ENCODE measurements at places on chromosomes 7 and 10.
A peak's percentile ranks its signal among the peaks of the same experiment; 100 is the strongest.

DNA sequence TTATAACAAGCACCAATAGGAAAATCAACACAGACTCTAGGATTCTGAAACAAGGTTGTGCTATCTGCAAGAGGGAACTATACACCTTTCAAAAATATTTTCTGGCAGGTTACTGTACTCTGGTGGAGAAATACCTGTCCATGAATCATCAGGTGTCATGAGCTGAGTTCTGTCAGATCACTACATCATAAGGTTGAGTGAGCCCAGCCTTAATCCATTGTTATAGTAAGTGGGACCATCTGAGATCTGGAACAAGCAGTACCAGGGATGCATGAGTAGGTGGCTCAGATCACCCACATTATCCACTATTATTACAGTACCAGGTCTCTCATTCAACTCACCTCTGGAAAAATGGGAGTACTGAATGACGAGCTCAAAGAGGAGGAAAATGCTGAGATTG lies 212.4 kb downstream of the DGKI start:
- ATAC-seq: no peak

DNA sequence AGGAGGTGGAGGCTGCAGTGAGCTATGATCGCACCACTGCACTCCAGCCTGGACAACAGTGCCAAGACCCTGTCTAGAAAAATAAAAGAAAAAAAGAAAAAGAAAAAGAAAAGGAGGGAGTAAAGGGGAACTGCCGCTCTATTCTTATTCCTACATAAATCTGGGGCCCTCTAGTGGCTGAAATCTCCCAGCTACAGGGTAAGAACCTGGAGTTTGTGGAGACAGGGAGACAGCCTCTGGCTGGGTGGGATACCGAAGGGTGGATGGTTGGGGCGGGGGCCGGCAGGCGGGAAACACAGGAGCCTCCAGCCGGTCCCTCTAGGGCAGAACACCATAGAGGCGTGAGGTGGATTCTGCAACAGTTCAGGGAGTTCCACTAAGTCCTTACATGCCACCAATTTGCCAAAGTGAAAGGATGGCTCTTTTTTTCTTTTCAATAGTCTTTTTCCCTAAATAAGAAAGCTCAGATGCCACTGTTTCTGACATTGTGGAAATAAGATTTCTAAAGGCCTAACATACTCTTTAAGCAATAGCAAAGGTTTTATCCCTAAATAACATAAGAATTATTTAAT lies 117.3 kb downstream of the SVIL start:
- ATAC-seq: no peak

DNA sequence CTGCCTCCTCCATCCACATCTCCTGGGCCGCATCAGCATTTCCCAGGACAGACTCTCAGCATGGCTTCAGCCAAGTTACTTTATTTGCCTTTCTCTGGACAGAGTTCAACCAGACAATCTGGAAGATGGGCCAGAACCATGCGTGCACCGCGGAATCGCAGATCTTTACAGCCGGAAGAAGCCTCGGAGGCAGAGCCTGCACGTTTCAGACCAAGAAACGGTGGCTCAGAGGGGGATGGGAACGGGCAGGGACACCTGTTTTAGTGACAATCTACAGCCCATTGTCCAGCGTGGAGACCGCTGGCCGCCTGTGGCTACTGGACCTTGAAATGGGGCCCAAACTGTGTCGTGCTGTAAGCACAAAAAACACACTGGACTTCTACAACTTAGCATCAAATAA lies 3.5 kb downstream of the VIPR2 start:
- no peak for ATAC-seq

DNA sequence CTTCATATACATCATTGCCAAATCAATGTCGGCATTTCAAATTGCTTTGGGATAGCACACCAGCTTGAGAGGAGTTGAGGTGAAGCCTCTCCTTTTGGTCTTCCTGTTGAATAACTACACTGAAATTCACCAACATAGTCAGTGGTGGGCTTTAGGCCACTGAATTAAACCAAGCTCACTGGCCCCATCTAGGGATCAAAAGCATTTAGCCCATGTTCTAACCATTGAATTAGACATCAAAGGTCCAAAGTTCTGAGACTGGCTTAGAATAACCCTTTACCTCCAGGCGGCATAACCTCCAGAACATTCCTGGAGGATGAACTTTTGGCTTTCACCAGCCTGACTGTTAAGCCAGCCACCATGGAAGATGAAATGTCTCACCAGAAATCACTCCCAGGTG lies 54.6 kb downstream of the BPGM start:
- ATAC-seq: no peak

DNA sequence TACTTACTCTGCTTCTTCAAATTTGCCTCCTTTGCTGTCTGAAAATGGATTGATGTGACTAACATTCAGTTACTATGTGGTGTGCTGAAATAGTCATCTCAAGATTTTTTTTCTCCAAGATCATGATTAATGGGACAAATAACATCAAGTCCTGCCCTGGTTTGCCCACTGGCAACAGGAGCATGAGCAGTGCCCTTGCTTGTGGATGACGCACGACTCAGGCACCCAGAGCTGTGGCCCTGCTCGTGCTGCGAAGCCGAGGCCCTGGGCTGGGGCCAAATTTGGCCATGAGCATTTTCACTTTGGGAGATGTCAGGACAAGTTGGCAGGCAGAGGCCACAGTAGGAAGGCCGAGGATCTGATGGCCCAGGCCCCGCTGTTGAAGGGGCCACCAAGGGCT lies 239.8 kb upstream of the IGFBP3 start:
- ATAC-seq: no peak

DNA sequence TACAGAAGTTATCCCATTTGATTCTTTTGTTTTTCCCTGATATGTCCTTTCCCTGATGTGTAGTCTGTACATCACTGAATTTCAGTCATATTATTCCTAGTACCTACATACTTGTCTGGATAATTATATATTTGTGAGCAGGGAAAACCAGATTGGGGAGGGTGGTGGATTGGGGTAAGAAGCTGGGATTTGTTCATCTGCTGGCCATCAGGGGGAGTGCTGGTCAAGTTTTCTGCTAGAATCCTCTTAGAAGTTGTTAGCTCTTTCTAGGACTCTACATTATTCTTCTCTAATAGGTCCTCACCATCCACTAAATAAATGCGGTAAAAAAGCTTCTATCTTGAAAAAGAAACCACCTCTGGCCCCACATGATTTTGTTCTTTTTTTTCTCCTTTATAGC lies 232.7 kb upstream of the TAC1 start:
- no peak for ATAC-seq

DNA sequence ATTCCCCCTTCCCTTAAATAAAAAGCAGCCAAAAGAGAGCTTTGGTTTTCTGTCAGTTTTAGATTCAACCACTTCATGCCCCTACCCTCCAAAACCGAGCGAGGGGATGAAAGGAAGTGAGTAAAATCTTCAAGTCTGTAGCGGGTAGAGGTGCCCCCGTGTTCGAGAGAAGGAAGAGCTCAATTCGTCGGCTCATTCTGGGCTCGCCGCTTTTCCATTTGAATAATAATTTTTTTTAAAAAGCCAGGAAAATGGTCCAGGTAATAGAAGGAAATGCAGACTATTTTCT lies 436.2 kb upstream of the GALNT17 start:
- ATAC-seq: no peak

DNA sequence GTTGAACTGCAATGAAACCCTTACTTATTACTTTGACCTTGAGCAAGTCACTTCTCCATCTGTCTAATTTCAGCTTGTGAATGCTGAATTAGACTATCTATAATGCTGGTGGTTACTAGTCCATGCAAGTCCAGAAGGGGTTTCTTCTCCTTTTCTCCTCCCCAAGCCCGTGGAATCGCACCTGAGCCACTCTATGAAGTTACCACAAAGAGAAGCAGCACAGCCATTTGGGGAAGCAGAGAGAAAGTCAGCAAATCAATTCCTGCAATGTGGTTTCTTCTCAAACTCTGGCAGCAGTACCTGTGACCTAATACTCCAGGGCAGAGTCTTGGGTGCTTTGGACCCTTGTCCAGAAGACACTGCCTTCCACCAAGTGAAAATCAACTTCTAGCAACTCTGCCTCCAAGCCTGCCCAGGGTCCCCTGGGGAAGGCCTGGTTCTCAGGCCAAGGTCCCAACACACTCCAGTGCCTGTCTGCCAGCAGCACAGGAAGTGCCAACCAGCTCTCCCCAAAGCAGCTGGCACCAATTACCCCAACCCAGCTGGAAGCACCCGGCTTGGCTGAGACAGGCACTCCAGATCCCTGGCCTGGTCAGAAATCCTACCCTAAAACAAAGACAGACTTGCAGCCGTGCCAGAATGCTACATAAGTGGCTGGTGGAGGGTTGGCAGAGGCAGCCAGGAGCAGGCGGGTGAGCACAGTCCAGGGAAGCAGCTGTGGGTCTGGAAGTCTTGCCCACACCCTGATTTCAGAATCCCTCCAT lies 200.3 kb downstream of the LSM5 start:
- ATAC-seq: no peak

- ATAC-seq: no peak
Observed at GRCh38 chr7:77188731-77189437, 10.7 kb downstream of the FGL2 start.

DNA sequence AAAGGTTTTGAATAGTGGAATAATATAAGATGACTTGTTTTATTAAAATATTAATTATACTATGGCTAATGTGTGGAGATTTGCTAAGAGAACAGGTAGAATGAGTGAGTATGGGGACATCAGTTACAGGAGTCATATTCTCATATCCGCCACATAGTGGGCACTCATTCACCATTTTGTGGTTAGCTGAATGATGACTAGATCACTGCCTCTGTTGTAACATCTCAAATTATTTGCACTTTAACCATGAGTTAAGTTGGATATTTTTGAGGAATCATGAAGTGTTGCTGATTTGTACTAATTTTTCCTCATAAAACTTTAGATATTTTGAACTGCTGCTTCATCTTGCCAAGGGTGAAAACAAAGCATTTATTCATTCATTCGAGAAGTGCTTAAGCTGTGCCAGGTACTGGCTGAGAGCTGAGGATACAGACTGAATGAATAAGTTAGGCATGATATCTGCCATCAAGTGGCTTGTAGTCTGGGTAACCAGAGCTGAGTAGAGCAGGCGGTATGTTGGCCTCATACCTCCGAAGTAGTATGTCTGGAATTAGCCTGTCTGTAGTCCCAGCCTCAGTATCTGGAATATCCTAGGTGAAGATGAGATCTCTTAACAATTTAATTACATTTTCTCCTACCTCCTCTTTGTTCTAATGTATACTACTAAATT lies 100.5 kb downstream of the ZEB1 start:
- peak; percentile 81 for ATAC-seq

DNA sequence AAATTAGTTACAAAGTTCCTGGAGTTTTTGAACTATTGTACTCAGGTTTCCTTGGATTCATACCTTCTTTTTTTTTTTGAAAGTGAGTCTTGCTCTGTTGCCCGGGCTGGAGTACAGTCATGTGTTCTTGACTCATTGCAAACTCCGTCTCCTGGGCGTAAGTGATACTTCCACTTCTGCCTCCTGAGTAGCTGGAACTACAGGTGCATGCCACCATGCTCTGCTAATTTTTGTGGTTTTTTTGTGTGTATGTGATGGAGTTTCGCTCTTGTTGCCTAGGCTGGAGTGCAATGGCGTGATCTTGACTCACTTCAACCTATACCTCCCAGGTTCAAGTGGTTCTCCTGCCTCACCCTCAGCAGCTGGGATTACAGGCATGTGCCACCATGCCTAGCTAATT lies 22.3 kb downstream of the MCM10 start:
- ATAC-seq: no peak

DNA sequence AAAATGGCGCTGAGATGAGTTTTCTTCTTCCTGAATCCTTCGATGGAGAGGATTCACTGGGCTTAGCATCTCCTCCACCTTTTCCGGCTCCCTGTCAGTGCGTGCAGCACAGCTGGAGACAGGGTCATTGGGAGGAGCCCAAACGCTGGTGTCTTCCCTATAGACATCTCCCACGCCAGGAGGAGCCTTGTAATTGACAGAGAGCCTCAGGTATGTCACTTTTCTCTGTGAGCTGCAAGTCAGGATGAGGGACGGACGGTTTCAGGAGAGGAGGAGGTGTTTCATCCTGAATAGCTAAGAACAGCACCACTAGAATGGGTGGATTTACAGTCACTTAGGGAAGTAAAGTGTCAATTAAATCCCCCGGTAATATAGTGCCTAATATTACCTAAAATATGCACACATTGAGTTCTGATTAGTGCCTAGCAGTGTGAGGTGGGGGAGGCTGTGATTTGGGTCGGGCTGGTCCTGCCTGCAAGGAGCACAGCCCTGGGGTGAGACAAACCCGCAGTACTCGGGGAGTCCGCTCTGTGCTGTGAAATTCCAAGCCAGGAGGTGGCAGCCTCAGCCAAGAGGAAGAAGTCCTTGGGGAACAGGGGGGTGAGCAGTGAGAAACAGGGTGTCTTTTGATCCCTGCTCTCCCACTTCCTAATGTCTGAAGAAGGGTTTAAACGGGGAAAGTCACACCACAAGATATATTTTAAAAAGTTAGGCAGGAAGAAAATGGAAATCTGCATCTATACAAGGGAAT lies 28.2 kb downstream of the IL15RA start:
- peak; percentile 51 for ATAC-seq

- no peak for ATAC-seq
Observed at GRCh38 chr7:16463949-16464715, 1.4 kb downstream of the SOSTDC1 start.
